ENCODE measurements at places on chromosomes 16 and 17.
A peak's percentile ranks its signal among the peaks of the same experiment; 100 is the strongest.

GRCh38 chr16:29007730-29008593 lies 23.1 kb downstream of the LAT start:
- peak; percentile 83 for DNase-seq

GRCh38 chr16:68448360-68448970 lies at the start of gene SMPD3:
Gene SMPD3 (minus strand): TSS chr16:68448508. CDS start chr16:68372181, 76,327 bp downstream.
- peak; percentile 99 for DNase-seq

- no peak for DNase-seq
Observed at GRCh38 chr17:49404361-49404760, 10.3 kb downstream of the PHB1 start.

GRCh38 chr17:17812211-17813054 lies 24.4 kb downstream of the SREBF1 start:
- DNase-seq, result peak; percentile 93

DNA sequence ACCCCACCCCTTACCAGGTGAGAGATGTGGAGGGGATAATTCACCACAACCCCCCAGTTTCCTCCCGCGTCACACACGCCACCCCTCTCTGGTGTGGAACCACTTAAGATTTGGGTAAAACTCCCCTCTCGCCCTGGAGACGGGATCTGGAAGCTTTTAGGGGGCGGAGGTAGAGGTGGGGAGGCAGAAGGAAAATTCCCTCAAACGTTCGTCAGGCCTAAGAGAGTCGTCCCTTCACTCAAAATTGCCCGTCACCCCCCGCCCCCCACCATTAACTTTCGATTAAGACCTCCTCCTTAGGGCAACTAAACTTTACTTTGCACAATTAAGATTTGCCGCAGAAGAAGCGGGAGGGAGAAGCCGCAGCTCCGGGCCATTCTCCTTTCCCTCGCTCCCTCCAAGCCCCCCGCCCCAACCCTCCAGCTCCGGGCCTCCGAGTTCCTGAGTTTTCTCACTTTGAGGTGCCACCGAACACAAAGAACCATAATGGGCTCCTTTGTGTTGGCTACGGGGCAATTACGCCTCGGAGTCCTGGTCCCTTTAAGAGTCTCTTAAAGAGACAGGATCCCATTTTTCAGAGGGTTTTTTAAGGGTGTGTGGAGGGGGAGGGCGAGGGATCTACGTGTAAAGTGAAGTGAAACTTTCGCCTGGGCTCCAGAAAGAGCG lies 985 bp upstream of the FZD2 start:
- peak; percentile 67 for DNase-seq

- peak; percentile 64 for DNase-seq
Observed at GRCh38 chr17:77106874-77107358, 33.9 kb upstream of the SEC14L1 start.

DNA sequence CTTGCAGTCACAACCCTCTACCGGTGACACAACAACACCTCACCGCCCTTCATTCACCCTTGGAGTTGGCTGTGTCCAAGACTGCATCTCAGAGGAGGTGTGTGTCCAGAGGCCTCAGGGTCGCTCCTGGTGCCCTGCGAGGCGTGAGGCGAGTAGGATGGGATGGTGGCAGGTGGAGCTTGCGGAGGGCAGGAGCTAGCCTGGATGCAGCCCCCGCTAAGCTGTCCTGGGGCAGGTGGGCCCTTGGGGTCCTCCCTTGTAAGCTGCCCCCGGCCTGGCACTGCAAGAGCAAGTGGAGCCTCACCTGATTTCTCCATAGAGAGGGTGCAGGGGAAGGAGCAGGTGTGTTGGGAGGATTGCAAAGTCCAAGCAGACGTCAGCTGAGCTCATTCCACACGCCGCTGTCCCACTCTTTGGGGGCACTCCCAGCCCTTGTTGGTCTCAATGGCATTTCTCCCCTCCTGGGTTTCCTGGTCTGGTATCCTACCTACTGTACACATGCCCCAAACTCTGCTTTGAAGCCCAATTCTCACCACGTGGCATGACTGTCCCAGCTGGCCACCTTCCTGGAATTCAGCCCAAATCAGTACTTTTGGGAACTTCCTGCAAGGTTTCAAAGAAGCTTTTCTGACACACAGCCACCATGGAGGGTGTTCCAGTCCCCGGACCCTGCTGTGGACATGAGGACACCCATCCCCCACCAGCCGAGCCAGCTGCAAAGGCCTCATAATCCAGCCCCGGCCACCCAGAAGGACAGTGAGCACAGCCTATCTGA lies 18.1 kb upstream of the ICAM2 start:
- peak; percentile 50 for DNase-seq

- no peak for DNase-seq
Observed at GRCh38 chr17:79057737-79058385, 16.8 kb upstream of the ENGASE start.

GRCh38 chr16:70725912-70726828 lies 40.3 kb upstream of the MTSS2 start:
- DNase-seq, result no peak

DNA sequence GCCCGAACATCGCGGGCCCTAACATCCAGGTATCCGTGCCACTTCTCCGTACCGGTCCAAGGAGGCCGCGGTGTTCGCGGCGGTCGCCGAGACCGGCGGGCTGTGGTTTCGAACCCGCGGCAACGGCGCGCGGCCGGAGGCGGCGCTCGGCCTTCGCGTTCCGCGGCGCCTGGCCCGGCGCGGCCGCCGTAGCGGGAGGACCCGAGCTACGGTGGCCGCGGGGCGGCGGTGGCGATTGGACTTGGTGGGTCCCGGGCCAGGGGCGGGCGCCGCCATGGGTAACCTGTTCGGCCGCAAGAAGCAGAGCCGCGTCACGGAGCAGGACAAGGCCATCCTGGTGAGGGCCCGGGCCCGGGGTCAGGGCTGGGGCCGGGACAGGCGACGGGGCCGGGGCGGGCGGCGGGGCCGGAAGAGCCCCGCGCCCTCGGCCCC lies at the start of gene CHMP6:
TSS of gene CHMP6 (plus strand) at position 197 of the 432 bp plus-strand sequence. CDS start at position 275, 78 bp downstream.
- peak; percentile 91 for DNase-seq

GRCh38 chr17:44871556-44871955 lies 23.9 kb downstream of the HIGD1B start:
- no peak for DNase-seq

DNA sequence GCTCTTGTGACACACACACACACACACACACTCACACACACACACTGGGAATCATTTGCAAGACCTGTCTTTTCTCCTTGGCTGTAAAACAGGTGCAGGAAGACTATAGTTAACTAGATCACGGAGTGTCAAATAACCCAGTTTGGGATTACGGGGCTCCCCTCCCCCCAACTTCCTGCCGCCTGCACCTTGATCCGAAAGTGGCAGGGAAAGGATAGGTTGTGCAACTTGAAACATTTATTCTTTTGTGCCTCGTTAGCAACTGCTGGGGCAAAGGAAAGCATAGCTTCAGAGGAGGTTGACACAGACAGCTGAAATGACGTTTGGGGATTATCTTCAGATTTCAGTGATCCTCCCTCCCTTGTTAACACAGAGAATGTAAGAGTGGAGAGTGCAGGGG lies 149.5 kb downstream of the NTN1 start:
- DNase-seq, result no peak

DNA sequence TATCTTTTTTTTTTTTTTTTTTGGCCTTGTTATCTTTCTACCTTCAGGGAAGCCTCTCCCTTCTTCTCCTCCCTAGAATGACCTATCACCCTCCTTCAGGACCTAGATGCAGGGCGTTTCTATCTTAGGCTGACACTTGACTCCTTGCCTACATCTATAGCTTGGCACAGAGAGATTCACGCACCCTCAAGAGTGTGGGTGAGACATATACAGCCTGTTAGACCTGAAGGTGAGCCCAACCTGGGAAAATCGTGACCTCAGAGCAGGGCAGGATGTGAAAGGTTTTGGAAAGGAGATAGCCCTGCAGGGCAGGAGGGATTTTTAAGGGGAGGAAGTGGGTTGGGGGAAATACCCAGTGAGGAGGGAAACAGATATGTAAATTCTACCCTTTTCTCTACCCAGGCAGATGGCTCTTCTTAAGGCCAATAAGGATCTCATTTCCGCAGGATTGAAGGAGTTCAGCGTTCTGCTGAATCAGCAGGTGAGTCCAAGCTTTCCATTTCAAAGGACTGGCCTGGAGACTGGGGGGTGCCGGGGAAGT lies at the start of gene AHSP:
TSS of gene AHSP (plus strand) at position 167 of the 541 bp plus-strand sequence. CDS start at position 407, 240 bp downstream.
- DNase-seq, result no peak

DNA sequence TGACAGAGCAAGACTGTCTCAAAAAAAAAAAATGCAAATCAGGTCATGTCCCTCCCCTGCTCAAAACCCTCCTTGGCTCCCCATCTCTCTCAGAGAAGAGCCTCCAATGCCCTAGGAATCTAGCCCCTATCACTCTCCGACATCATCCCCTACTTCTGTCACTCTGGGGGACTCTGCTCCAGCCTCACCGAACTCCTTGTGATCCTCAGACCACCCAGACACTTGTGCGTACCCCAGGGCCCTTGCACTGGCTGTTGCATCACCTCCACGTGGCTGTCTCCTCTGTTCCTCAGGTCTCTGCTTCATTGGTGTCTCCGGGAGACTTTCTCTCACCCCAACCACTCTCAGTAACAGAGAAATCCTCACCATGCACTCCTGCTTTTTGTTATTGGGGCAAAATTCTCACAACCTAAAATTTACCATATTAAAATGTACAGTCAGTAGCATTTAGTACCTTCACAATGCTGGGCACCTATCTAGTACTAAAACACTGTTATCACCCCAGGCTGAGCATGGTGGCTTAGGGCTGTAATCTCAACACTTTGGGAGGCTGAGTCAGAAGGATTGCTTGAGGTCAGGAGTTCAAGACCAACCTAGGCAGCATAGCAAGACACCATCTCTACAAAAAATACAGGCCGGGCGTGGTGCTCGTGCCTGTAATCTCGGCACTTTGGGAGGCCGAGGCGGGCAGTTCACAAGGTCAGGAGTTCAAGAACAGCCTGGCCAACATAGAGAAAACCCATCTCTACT lies 15.2 kb downstream of the PLA2G10 start:
- no peak for DNase-seq

GRCh38 chr17:81127526-81128177 lies 37.7 kb upstream of the PVALEF start:
- no peak for DNase-seq

- no peak for DNase-seq
Observed at GRCh38 chr17:50035421-50035879, 20.5 kb upstream of the ITGA3 start.

DNA sequence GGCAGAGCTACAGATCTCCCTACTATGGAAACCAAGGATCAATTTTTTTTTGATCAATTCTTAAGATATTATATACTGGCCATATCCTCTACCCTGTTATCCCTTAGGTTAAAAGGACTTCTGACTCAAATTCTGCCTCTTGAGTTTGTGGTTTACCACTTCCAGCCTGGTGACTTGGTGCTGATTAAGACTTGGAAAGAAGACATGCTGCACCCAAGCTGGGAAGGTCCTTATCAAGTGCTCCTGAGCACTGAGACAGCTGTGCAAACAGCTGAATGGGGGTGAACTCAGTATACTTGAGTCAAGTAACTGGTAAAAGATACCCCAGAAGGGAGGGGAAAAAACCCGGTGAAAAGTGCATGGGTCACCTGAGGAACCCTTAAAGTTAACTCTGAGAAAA lies 20.5 kb upstream of the SPACA3 start:
- DNase-seq, result no peak

GRCh38 chr17:12134587-12134986 lies 113.9 kb downstream of the MAP2K4 start:
- DNase-seq, result no peak

GRCh38 chr16:7843261-7843660 lies 510.6 kb downstream of the RBFOX1 start:
- no peak for DNase-seq

GRCh38 chr16:49472598-49472997 lies 99.0 kb downstream of the C16orf78 start:
- peak; percentile 32 for DNase-seq

DNA sequence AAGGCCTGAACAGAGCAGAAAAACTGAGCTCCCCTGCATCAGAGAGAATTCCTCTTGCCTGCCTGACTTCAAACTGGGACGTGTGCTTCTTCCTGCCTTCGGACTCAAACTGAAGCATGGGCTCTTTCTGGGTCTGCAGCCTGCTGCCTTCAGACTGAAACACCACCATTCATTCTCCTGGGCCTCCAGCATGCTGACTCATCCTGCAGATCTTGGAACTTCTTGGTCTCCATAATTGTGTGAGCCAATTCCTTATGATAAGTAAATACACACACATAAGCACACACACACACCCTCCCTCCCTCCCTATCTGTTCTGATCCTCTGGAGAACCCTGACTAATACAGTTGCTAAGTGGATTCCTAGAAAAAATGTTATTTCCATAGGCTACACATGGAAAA lies 874.3 kb upstream of the EEF2KMT start:
- no peak for DNase-seq

DNA sequence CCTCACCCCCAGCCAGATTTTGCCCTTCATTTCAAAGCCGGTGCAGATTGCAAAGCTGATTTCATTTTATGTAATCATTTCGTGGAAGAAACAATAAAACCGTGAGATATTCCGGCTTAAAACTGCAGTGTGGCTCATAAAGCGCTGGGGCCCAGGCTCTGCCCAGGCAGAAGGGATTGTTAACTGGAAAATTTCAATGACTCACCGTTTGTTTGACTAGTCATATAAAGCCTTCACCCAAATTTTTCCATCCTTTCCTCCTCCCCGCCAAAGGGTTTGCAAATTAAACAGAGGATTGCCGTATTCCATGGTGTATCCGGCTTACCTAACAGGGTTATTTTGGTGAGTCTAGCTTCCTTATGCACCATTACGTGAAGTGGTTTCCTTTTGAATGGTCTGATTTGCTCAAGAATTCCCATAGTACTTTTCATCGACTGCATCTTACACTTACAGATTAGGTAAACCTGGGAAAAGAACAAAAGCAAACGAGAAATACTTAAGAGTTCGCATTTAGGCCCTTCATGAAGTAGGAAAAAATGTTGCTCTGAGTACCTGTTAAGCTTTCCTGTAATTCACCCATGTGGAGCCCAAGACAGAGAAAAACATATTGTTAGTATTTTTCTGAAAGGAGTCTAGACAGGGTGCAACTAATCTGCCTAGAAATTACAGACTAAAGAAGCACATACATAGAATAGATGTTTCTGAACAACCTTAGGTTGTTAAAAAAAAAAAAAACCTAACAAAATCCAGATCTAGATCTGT lies 949 bp upstream of the GSPT1 start:
- no peak for DNase-seq

DNA sequence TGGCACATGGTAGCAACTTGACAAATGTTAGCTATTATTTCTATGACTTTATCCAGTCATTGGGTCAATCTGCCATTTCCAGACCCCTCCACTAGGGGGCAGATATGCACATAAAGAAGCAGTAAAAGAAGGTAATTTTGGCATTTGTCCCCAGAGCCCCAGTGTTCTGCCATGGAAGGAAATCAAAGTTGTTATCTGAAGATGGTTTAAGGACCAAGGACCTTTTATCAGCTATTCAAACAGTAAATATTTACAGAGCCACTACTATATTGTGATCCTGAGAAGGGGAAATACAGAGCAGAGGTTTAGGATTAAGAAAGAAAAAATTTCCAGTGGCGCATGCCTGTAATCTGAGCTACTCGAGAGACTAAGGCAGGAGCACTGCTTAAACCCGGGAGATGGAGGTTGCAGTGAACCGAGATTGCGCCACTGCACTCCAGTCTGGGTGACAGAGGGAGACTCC lies 20.0 kb downstream of the TRAF4 start:
- DNase-seq, result peak; percentile 89

GRCh38 chr16:62665269-62665668 lies 629.0 kb upstream of the CDH8 start:
- DNase-seq, result no peak

GRCh38 chr17:50207792-50208567 lies 6.5 kb upstream of the COL1A1 start:
- no peak for DNase-seq

- peak; percentile 85 for DNase-seq
Observed at GRCh38 chr16:88941913-88942909, 34.8 kb downstream of the CBFA2T3 start.

Measured in activated CD8-positive, alpha-beta memory T cell treated with anti-CD3 and anti-CD28 coated beads for 24 hours (primary cell).